ENCODE measurements at places on chromosomes 12 and 14. TPM values are rescaled to one million over a fixed set of nuclear protein-coding genes. Genes with fewer than 3 reads are reported as not detected.

DNA sequence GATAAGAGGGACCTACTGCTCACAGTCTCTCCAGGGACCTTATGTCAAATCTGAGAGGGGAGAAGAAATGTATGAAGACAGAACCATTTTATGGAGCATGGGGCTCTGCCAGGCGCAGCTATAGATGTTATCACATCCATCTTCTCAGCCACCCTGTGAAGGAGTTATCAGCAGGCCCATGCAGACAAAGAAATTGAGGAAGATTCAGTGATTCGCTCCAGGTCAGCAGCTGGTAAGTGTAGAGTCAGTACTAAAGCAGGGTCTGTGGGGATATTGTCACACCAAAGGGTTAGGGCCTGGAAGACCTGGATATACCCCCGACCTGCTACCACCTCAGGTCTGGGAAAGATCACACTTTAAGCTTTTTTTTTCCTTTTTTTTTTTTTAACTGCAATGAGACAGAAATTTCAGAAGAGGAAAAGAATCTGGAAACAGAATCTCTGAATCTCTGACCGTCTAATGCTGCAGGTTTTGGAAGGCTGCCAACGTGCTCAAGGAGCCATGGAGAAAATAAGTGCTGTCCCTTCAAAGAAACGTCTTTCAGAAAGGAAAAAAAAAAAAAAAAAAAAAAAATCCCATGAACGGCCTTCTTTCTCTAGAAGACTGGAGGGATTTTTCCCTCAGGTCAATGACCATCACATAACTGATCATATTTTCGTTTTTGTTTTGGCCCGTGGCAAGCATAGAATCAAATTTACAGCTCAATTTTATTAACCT is 73.3 kb upstream of the PLEKHG7 start:
- DNase-seq: no peak

DNA sequence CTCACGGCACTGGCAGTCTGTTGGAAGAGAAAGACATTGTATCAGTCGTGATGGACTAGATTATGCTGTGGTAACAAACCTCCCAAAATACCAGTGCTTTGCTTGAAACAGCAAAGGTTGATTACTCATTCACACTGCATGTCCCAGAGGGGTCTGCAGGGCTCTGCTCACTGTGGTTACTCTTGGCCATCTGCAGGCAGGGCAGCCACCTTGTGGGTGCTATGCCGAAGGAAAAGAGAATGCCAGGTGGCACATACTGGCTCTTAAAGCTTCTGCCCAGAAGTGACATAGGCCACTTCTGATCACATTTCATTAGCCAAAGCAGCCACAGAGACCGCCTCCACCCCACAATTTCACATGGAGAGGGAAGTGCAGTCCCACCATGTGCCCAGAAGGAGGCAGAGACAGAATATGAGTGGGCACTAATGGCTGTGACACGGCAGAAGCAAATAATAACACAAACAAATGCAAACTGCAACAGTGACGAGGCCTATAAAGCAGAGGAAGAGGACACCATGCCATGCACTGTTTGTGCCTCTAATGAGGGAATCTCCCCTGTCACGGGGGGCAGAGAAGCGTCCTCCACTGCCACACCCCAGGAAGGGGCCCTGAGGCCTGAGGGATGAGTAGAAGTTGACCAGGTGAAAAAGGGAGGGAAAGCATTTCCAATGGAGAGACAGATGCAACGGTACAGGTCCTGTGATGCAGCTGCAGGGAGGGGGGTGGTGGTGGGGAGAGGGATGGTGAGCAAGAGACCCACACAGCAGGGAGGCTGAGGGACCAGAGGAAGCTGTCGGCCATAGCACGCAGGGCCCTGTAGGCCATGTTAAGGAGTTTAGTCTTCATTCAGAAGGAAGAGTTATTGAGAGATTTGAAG is 51.7 kb upstream of the KICS2 start:
- peak; percentile 27 for DNase-seq

DNA sequence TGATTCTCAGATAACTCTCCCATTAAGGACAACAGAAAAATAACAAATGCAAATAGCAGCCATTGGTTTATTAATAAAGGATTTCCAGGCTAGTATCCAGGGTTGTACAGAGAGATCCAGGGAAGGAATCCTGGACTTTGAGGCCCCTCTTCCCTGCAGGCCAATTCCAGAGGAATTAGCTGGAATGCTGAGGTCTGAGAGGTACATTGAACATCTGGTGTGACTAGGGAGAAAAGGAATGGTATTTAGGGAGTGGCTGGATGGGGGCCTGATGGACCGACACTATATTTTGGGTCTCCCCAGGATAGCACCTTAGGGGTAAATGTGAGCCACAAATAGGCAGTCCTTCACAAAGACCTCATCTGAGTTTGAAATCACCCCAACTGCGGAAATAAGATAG is 924.5 kb downstream of the AACS start:
- no peak for DNase-seq

DNA sequence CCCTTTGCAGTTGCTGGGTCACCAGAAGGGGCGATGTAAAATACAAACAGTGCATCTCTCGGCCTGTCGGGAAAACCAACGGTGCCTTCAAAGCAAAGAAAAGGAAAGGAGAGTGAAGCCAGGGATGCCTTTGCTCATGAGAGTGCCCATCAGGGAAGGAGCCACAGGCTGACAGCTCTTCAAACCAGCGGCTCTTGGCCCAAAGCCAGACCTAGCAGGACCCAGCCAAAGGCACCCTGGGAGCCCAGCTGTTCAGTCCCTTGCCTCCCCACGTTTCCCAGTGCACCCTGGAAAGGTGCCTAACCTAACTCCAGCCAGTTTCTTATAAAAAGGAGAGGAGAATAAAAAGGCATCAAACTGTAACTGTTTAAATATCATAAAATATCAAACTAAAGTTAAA is 29.2 kb downstream of the PRMT8 start:
- DNase-seq: no peak

DNA sequence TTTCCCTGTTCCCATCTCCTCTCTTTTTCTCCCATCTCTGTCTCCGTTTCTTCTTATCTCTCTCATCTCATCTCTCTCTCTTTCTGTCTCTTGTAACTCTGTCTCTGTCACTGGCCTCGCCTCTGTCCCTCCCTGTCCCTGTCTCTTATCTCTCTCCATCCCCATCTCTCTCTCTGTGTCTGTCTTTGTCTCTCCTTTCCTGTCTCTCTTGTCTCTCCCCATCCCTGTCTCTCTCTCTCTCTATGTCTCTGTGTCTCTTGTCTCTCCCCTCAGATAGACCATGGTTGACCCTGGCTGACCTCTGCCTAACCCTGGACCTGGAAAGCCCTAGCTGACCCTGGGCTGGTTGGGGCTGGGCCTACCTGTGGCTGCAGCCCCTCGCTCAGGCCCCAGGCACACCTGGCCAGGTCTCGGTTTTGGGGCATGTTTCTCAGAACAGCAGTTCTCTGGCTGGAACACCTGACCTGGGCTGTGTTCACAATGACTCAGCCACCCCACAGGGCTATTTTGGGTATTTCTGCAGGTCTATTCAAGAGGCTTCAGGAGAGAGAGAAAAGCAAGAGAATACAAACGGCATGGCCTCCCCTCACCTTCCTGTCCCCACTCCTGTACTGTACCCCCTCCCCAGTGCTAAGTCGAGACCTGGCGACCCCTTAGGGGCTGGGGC is 174.4 kb downstream of the TMEM121 start:
- no peak for DNase-seq

The CDC42BPB gene
- polyA plus RNA-seq: 56.0 TPM

The ANKRD33 gene
- not detected for polyA plus RNA-seq

Data from A549 (cell line).